Right renal cortex interstitium (tissue), 3 donors: ENCODE measurements at places on chromosomes 4 and X.

GRCh38 chr4:184743650-184744049 is 9.8 kb upstream of the CENPU start:
- DNase-seq: no peak

DNA sequence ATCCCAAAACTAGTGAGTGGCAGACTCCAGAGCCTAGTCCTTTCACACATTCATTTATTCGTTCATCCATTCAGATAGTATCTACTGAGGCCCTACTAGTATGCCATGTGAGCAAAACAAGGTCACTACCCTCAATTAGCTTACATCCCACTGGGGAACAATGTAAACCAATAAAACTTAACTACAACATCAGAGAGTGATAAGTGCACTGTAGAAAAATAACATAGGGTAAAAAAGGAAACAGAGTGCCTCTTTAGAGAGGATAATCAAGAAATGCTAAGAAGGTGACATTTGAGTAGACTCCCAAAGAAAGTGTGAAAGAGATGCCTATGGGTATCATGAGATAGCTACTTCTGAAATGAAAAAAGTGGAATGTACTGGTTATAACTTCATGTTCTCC is 18.5 kb downstream of the PAPSS1 start:
- no peak for DNase-seq

- no peak for DNase-seq
These were observed 100.7 kb upstream of the GRPR start for GRCh38 chrX:16022580-16023200.

GRCh38 chr4:145730026-145730425 is 50.1 kb downstream of the C4orf51 start:
- DNase-seq: no peak
